Inflammatory macrophage (primary cell): ENCODE measurements at places on chromosomes 7 and 10.

- DNase-seq = no peak
Observed at GRCh38 chr10:119449760-119450461, 92.6 kb downstream of the RGS10 start.

DNA sequence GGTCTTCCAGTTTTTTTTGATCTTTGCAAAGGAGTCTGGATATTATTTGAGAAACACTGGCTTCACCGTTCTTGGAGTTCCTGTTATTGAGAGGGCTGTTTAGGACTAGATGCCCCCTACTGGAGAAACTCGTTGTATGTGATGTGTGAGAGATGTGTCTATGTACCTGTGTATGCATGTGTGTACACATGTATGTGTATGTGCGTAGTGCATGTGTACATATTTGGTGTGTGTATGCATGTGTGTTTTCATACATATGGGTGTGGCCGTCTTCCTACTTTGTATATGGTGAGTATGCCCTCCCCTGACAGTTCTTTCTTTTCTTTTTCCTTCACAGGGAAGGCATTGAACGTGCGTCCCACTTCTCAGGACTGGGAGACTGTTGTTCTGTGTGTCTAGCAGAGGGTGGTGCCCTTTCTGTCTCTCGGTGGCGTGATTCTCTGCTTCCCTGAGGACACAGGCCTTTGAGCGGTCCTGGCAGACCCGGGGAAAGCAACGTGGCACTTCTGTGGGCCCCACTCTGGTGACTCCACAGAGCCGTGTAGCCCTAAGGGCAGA is 3.0 kb upstream of the CALHM3 start:
- DNase-seq = peak; percentile 80

DNA sequence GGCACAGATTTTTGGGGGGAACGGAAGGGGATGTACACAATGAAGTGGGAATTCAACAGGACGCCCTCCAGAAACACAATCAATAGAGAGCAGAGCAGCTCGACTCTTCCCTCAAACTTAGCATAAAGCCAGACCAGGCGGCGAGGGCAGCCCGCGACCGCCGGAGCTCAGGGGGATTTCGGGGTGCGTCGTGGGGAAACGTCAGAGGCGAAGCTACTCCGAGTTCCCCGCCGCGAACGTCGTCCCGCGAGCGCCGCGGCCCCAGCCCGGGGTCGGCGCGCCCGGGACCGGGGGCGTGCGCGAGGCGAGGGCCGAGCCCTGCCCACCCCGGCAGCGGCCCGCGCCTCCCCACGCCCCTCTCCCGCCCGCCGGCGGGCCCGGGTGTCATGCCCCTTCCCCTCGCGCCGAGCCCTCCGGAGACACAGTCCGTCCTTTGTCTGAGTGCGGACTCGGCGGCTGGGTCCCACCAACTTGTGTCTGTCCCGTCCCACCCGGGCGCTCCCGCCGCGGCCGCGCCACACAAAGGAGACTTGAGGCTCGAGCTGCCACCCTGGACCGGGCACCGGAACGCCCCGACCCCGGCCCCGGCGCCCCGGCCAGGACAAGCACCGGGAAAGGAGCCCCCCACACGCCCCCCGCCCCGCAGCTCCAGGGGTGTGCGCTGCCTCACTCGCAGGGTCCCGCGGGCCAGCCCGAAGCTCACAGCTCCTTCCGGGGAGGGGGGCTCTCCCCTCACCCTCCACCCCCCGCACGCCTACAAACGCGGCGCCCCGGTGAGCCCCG is 634 bp downstream of the EZH2 start:
- peak; percentile 18 for DNase-seq

- no peak for DNase-seq
Observed at GRCh38 chr7:11006291-11006690, 32.6 kb downstream of the PHF14 start.

- DNase-seq = no peak
Observed at GRCh38 chr7:111639934-111640333, 77.6 kb upstream of the IMMP2L start.

GRCh38 chr7:154598864-154599263 is 404.1 kb downstream of the PAXIP1 start:
- no peak for DNase-seq

GRCh38 chr10:21261842-21262294 is 263.6 kb downstream of the SKIDA1 start:
- DNase-seq = no peak

DNA sequence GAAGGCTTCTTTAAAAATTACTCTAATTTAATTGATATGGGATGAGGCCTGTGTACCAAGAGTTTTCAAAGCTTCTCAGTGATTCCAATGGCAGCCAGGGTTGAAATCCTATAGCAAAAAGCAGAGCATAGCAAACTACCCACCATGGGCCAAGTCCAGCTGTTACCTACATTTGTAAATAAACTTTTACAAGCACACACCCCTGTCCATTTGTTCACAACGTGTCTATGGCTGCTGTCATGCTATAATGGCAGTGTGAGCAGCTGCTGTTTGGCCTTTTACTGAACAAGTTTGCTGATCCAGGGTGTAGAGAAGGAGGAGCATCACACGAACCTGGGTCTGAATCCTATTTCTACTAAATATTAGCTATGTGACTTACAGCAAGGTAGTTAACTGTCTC is 50.0 kb downstream of the NPY start:
- no peak for DNase-seq

- DNase-seq = no peak
Observed at GRCh38 chr10:13340068-13340467, 8.0 kb downstream of the SEPHS1 start.
